ENCODE measurements at places on chromosomes 2 and 18. TPM values are rescaled to one million over a fixed set of nuclear protein-coding genes. Genes with fewer than 3 reads are reported as not detected.

DNA sequence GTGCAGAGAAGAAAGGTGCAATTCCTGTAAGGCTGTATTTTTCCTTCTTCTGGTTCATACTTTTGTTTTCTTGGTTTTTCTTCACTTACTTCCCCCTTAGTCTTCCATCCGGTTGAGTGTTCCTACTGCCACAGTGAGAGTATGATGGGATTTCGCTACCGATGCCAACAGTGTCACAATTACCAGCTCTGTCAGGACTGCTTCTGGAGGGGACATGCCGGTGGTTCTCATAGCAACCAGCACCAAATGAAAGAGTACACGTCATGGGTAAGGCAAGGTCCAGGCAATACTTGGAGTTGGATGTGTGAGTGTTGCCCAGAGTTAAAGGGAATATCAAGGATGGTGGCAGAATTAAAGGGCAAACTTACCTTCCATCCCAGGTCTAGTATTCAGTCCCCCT lies 108.0 kb downstream of the DTNA start:
- H3K4me1 ChIP-seq, result no peaks in the 10 kb centered on the region
- H3K27me3 ChIP-seq, result no peaks in the 10 kb centered on the region
- H3K27ac ChIP-seq, result no peak overlapping the region
- H3K4me3 ChIP-seq, result no peak overlapping the region
- DNase-seq, result no peak

GRCh38 chr2:111128096-111128495 lies 7.4 kb downstream of the BCL2L11 start:
- no peaks in the 10 kb centered on the region for H3K27me3 ChIP-seq
- no peaks in the 10 kb centered on the region for H3K36me3 ChIP-seq
- H3K4me3 ChIP-seq, result no peak overlapping the region
- H3K4me1 ChIP-seq, result peaks cover 17% of the 10 kb centered on the region
- DNase-seq, result no peak

LRRC30 gene
- total RNA-seq, result not detected

- H3K4me1 ChIP-seq, result no peaks in the 10 kb centered on the region
- H3K36me3 ChIP-seq, result no peaks in the 10 kb centered on the region
- no peak for DNase-seq
Measured at GRCh38 chr2:23546913-23547312, 161.9 kb downstream of the KLHL29 start.

ADI1 gene
- total RNA-seq, result 87.3 TPM
